NCI-H1048 (cell line): ENCODE measurements at places on chromosomes 12 and 14.
A peak's percentile ranks its signal among the peaks of the same experiment; 100 is the strongest.

GRCh38 chr12:130526813-130527212 is 189.1 kb downstream of the PIWIL1 start:
- DNase-seq: no peak

DNA sequence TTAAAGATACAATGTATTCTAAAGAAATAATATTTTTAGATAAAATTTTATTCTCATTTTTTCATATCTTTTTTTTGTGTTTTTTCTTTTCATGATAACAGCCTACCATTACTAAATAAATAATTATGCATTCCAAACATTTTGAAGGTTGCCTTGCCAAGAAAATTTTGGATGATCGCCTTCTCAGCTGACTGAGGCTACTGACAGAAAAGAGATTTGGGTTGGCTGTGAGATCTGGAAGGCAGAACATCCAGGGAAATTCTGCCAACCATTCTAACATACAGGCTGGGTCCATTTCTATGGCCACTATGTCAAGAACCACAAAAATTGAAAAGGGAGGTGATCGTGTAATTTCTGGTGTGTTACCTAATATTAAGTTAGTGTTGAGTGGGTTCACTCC is 48.1 kb downstream of the GALNT8 start:
- no peak for DNase-seq

DNA sequence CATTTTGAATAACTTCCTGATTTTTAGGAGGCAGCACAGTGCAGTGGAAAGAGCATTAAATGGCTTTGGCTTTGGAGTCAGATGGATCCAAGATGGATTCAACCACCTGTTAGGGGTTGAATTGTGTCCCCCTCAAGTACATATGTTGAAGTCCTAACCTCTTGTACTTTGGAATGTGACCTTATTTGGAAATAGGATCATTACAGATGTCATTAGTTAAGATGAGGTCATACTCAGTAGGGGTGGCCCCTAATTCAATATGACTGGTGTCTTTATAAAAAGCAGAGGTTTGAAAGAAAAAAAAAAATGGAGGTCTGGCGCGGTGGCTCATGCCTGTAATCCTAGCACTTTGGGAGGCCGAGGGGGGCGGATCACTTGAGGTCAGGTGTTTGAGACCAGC is 18.8 kb downstream of the ATP5MC2 start:
- DNase-seq: no peak

GRCh38 chr12:113271466-113271852 is 50.2 kb downstream of the TPCN1 start:
- DNase-seq: no peak

- DNase-seq: no peak
Observed at GRCh38 chr12:57248934-57249742, 1.8 kb downstream of the STAC3 start.

- DNase-seq: no peak
Observed at GRCh38 chr14:33525626-33526025, 425.2 kb downstream of the EGLN3 start.

GRCh38 chr14:86708846-86709339 is 1178.9 kb downstream of the FLRT2 start:
- no peak for DNase-seq

DNA sequence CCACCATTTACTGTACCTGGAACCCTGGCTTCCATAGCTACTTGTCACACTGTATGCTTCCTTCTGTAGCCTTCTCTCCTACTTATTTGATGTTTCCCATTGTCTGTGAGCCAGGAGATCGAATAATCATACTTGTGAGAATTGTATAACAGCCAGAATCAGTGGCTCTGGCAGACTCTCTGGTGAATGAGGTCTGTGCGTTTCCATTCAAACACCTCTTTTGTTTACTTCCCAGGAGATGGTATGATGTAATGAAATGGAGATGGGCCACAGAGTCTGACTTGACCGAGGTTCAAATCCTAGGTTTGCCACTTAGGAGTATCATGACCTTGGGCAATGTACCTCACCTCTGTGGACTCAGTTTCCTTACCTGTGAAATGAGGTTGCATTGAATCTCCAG is 35.7 kb upstream of the CLMN start:
- no peak for DNase-seq

DNA sequence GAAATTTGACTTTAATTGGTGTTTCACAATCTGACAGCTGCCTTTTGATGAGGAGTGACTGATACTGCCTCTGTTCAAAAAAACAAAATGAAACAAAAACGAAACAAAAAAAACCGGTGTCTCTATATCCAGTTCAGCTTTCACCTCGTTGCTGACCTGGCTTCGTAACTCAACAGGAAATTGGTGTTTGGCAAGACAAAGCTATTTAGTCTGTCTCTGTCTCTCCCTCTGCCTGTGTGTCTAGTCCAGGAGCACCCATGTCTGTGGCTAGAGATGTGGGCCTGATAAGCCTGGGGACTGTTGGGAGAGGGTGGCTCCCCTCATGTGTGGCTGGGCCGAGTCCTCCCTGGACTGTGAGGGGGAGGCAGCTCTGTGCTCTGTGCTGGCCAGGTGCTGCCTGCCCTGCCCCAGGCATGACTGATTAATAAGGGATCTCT is 11.3 kb downstream of the CACNA1C start:
- no peak for DNase-seq

DNA sequence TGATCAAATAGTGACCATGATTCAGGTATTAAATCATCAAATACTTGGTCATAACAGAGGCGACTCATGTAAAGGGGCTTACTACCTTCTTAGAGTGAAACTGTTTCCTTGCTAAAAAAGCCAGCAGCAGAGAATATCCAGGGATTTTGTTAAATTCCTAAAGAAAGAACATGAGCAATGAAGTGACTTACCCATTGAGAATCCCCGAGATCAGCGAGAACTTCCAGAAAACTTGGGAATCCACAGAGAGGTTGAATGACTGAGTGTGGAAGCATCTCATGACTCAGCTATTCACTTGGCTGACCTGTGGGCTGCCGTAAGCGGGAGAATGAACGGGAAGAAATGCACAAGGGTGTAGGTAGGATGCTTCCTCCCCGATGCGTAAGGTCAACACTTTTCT is 85.3 kb upstream of the KCNA1 start:
- DNase-seq: no peak

- no peak for DNase-seq
Observed at GRCh38 chr12:66571361-66571915, 107.4 kb downstream of the GRIP1 start.

GRCh38 chr12:121776190-121777098 is 17.0 kb downstream of the RHOF start:
- DNase-seq: peak; percentile 48

DNA sequence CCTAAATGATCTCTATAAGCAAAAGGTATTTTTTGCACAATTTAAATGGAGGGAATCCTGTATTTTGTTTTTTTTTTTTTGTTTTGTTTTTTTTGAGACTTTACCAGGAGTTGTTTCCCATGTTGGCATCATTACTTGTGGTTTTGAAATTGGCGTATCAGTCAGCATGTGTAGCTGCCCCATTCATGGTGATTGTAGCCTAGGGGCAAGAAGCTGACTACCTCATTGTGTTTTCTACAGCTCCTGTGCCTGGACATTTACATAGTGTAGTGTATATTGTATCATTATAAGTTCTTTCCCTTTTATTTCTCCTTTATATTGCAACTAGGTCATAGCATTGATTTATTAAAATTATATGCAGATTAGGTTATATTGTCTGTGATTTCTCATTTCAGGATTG is 24.5 kb downstream of the SAMD4A start:
- peak; percentile 80 for DNase-seq

GRCh38 chr14:101370593-101371569 is 190.4 kb upstream of the DIO3 start:
- DNase-seq: no peak

DNA sequence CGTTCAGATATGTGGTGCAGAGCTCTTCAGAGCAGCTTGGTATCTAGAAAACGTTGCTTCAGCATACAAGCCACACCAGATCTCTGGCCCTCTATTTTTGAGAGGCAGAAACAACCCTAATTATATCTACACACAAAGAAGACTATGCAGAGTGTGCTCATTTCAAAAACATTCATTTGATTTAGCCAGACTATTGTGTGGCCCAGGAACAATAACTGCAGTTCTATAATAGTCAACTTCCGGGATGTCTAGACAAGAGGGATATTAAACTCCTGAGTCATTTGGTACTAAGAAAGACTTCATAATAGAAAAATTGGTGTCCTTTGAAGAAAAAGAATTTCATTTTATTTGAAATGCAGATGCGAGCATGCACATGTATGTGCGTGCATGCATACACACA is 153.8 kb downstream of the PELI2 start:
- no peak for DNase-seq

DNA sequence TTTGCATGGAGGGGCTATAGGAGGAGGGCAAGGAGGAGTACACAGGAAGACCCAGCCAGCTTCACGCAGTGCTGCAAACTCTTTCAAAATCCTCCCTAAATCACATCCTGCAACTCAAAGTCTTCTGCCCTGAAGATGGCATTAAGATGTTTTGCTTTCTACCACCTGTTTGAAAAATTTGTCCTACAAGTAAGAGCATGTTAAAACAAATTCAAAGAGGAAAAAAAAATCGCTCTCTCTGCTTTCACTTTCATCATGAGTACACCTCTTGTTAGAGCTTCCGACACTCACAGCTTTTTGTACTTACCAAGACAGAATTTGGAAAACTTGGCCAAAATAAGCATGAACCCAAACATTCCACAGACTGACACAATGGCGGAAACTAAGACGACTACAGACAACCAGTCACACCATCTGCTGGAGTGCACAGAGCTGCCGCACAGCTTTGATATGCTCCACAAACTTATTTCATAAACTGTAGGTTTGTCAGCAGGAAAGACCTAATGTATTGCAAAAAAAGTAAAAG is 21.3 kb downstream of the GCH1 start:
- no peak for DNase-seq

GRCh38 chr12:117105902-117106301 is 6.7 kb upstream of the TESC start:
- DNase-seq: no peak

GRCh38 chr12:26319511-26319910 is 124.1 kb downstream of the SSPN start:
- DNase-seq: no peak

DNA sequence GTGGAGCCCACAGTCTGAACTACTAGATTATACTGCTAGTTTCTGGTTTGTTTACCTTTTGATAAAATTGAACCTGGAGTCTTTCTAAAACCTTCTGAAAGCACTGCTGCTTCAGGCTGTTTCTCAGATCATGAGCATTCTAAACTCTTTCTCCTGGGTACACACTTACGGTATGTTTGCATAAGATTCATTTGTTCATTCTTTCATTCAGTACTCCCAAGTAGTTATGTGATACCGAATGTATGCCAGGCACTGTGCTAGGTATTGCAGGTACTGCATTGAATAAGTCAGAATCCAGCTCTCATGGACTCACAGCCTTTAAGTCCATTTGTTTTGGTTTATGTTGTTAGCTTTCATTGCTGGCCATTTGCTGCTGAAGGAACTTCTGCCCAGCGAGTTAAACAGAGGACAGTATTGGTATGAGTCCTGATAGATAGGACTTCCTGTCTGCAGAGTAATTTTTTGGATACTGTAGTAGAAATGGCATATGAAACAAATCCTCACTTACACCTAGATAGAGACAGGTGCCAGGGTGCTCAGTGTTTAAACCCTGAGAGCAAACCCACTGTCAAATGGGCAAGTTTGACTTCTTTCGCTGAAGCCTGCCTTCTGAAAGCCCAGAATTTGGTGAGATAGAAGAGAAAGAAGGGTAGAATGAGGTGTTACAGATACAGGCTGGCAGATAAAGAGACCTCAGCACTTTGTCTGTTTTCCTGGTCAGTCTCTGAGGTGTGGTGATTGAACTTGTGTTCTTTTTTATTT is 2.1 kb downstream of the SUSD6 start:
- no peak for DNase-seq

DNA sequence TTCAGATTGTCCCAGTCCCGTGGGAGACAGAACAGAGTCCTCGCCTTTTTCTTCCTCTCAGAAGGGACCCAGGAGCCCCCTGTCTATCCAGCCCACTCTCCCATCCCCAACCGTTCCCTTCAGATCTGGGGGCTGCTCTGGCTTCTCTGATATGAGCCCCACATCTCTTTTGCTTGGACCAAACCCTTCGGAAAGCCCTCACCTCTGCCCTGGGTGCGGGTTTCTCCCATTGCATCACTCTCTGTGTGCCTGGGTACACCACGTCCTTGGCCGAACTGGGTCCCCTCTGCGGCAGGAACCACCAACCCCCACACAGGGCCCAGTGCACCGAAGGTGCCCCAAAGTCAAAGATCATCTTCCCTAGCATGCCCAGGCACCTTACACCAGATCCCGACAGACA is 87.8 kb downstream of the DICER1 start:
- no peak for DNase-seq

GRCh38 chr14:97655169-97655948 is 858.2 kb downstream of the VRK1 start:
- DNase-seq: no peak

- no peak for DNase-seq
Observed at GRCh38 chr14:73365727-73366126, 92.6 kb downstream of the NUMB start.

- peak; percentile 11 for DNase-seq
Observed at GRCh38 chr12:30847259-30847658, 79.3 kb upstream of the TSPAN11 start.

GRCh38 chr12:64893961-64894360 is 69.5 kb downstream of the TBC1D30 start:
- no peak for DNase-seq

DNA sequence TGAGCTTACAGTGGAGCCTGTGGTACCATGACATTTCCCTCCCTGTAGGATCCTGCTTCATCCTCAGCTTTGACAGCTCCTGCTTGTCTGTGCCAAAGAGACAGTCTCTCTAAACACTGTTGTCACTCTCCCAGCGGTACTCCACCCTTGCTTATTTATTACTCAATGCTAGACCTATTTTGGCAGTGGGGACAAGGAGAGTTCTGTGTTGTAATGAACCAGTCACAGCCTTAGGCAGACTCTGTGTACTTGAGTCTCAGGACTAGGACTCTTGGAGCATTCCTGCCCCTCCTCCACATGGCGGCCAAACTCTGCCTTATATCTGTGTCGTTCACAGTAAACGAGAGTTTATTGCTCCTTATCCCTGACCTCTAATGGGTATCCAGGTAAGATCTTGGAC is 70.9 kb downstream of the PIK3C2G start:
- DNase-seq: no peak

DNA sequence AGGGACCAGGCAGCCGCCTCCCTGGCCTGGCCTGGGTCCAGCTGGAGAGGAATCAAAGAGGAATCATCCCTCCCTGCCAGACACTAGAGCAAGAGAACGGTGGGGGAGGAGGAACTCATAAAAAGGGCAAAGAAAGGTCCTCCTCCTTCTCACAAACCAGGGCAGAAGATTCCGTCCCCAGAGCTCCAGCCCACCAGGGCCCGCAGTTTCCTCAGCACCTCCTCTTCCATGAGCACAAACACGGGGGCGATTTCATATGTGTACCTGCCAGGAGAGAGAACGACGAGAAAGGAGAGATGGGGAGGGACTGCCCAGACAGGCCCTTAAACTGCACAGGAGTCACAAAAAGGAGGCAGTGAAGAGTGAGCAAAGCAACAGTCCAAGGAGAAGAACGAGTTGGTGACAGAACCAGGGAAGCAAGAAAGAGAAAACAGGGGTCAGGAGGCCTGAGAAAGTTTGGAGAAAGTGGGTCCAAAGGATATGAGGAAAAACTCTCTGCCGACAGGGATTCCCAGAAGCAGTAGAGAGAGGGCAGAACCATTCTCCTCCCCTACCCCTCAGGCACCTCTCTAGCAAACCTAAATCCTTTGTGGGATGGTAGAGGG is 8.7 kb upstream of the ZNF740 start:
- DNase-seq: no peak
